Calu3 (cell line): ENCODE measurements at places on chromosomes 11 and 22.

DNA sequence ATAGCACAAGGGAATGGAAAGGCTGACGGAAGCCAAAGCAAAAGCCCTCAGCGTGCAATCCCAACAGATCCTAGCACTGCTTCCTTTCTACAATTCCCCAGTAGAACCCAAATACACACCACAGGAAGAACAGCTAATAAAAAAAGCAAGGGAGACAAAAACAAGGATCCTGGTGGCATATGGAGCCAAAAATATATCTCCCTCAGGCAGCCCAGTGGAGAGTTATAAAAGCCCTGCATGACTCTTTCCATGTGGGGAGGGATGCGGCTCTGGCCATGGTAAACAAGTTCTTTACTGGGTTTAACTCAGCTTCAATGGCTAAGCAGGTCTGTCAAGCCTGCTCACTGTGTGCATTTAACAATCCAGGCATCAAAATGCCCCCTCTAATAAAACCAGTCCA is 88.1 kb downstream of the PIWIL4 start:
- DNase-seq = no peak

DNA sequence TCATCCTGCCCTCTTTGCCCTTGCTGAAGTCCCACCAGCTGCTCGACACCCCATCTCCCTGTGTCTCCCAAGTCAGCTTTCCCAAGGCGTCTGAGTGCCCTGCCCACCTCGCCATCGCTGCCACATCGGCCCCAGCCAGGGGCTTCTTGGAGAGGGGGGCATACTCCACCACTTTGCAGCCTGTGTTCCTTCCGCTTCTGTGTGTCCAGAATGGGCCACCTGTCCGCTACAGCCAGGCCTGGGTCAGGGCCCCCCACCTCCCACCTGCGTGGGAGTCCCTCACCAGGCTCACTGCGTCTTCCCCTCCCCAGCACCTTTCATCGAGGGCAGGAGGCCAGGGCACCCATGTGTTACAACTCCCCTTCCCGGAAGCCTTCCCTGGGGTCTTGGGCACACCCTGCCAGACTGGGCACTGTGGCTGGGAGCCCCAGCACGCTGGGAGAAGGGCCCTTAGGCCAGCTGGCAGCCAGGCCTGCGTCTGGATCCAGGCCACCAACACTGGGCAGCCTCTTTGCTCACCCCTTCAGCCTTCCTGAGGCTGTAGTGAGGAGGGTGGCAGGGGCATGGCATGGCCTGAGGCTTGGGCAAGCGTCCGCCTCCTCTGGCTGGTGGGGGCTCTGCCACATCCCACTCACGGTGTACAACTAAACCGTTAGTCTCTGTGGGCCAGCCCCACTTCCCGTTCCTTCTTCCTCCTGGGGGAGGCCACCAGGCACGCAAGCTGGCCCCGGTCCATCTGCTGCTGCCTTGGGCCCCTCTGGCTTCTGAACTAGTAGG is 13.4 kb downstream of the CPT1A start:
- DNase-seq = no peak

GRCh38 chr11:128066399-128066798 is 521.0 kb downstream of the ETS1 start:
- DNase-seq = no peak

DNA sequence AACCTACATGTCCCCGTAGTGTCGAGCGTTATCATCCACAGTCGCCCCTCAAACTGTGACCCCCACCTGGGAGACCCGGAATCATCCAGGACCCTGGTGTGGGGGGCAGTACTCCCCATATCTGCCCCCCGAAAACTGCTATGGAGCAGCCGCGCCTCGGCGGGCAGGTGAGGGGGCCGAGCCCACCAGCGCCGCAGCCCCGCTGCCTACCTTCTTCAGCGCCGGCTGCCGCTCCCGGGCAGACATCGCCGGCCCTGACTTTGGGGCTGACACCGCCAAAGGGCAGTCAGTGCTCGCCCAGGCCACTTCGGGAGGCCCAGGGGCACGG is 825 bp downstream of the ARHGAP20 start:
- no peak for DNase-seq

GRCh38 chr22:17861909-17862308 is 87.6 kb upstream of the BID start:
- no peak for DNase-seq

DNA sequence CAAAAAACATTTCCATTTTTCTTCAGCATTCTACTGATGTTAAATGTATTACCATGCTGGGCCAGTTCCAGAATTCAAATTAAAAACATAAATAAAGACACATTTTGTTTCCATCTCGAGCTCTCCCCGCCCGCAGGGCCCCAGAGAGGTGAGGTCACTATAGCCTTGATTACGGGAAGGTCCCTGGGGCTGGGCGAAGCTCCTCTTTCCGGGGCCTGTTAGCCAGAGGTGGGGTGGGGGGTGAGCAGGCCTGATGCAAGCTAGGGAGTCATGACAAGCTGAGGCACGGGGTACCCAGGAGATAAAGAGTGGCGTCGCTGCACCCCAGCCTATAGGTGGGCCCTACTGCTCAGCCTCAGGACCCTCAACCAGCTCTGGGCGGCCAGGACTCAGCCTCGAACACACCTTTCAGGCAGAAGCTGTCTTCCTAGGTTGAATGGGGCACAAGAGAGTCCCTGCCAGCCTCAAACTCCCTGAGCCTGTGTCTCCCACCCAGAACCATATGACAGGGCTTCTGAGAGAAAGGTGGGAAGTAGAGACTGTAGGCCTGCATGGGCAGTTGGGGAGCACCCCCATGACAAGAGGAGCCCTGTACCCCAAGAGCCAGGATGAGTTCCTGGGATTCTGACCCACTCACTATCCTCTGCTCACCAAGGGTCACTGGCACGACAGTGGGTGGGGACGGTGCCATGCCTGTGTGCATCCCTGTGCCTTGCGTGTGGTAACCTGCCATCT is 34.8 kb downstream of the KCNQ1OT1 start:
- no peak for DNase-seq

GRCh38 chr22:44578516-44579230 is 80.6 kb upstream of the RTL6 start:
- DNase-seq = no peak

- no peak for DNase-seq
Observed at GRCh38 chr22:42994276-42994916, 20.6 kb downstream of the PACSIN2 start.

DNA sequence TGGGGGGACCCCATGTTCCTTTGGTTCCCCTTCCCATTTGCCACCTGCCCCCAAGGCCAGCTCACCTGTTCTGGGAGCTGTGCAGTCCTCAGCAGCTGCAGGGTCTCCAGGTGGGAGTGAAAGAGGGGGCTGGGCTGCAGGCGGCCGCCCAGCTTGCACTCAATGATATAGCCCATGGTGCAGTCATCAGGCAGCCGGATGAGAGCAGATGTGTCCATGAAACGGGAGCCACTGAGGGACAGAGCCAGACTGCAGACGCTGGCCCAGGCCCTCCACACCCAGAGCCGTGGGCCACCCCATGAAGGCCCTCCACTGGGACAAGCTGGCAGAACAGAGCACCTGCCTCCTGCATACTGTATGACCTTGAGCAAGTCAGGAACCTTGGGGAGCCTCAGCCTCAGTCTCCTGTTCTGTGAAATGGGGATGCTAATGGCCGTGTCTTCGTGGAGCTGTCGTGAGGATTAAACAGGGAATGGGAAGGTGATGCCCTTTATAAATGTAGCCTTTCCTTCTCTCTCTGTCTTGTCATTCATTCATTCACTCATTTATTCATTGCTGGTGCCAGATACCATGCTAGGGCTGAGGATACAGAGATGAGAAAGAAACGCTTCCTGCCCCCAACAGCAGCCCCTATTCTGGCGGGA is 11.6 kb downstream of the MFNG start:
- no peak for DNase-seq

- DNase-seq = no peak
Observed at GRCh38 chr11:36822829-36823228, 224.8 kb upstream of the RAG2 start.
